A549 (cell line): ENCODE measurements at places on chromosomes 3 and 15. TPM values are rescaled to one million over a fixed set of nuclear protein-coding genes. Genes with fewer than 3 reads are reported as not detected.

DNA sequence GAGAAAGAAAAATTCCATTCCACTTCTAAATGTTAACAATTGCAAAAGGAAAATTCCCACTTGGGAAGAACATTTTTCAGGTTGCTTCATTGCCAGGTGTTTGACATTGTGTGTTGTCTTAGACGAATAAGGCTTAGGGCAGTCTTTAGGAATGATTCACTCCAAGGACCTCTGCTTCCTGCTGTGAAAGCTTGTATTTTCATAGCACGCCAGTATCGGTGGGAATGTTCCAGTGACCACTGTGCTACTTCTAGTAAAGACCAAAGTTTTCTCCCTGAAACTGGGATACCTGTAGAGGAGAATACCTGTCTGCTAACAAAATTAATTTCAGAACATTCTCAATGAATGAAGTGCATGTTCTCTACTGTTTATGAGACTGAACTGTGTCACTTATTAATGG, 64.1 kb downstream of the CDIN1 start:
- DNase-seq, result peak; percentile 5

DNA sequence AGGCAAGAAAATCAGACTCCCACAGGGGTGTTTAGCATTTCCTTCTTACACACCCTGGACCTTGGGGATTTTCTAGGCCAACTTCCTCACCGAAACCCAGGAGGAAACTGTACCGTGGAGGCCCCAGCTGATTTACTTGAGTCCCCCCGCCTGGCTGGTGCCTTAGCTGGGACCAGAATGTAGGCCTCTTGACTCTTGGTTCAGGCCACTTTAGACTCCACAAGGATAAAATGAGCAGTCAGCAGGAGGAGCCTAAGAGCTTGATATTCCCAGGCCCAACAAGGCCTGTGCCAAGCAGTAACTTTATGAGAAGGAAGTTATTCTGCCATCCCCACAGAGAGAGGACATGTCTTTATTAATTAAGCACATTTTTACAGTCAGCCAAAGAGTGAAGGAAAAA, 4.6 kb upstream of the APBA2 start:
- DNase-seq, result peak; percentile 38

DNA sequence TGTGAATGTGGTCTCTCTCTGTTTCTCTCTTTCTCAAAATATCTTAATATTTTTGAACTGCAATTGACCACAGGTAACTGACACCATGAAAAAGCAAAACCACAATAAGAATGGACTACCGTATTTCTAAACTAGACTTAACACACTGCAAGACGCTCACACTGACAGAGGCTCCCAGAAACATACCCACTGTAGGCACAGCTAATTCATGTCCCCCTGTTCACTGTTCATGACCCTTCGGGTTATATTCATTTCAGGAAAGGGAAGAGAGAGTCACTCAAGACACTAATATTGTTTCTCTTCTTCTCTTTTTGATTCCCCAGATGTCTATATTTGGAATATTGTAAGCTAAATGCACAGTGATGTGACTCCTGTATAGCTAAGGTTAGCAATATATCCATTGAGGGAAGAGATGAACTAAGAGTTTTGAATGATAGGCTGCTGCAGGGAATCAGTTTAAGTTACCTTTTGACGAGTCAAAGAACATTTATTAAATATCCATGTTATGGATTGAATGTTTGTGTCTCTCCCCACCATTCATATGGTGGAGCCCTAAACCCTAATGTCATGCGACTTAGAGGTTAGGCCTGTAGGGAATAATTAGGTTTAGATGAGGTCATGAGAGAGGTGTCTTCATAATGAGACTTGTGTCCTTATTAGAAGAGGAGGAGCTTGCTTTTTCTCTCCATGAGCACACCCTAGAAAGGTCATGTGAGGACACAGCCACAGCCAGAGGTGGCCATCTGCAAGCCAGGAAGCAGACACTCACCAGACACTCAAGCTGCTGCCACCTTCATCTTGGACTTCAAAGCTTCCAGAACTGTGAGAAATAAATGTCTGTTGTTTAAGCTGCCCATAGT, 216.6 kb upstream of the GRM7 start:
- DNase-seq, result no peak

- DNase-seq, result no peak
These were observed 339.0 kb upstream of the WNT5A start for GRCh38 chr3:55826097-55826496.

DNA sequence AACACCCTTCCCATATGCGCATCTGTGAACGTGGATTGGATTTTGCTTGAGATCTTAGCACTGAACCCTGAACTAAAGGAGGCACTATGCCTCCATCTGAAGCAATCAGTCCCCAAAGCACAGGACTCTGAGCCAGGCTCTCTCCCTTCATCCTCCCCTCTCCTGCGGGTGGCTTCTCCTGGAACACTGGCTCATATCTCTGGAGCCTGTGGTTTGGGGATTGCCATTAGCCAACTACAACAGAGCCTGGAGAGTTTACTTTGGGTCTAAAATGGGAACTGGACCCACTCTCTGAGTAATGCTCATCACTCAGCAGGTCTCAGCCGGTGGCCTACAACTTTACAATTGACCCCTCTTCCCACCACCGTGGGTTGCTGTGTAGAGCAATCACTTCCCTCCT, 190.8 kb upstream of the HES1 start:
- DNase-seq, result no peak

GRCh38 chr3:36924744-36925521, 19.9 kb downstream of the TRANK1 start:
- DNase-seq, result no peak

- DNase-seq, result no peak
These were observed 241.7 kb upstream of the ICE2 start for GRCh38 chr15:60720493-60721256.

- DNase-seq, result no peak
These were observed 9.1 kb downstream of the ZDHHC3 start for GRCh38 chr3:44966795-44967278.

GRCh38 chr3:8843347-8843746, 73.9 kb upstream of the OXTR start:
- DNase-seq, result no peak

DNA sequence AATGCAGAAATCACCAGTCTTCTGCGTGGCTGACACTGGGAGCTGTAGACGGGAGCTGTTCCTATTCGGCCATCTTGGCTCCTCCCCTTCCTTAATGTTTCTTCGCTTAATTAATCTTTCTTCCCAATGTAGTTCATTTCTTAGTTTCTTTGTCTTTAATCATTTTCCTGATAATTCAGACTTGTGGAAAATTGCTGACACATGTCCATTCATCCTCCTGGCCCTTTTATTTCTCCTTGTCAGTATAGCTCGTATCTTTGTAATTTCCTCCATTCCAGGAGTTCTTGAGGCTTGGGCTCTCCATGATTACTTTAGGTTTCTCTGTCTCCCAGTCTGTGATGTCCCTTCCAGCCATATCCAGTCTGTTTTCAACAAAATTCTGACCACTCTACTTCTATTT, 98.7 kb downstream of the UBE2E2 start:
- DNase-seq, result no peak

GRCh38 chr3:74106925-74107324, 482.2 kb upstream of the PDZRN3 start:
- DNase-seq, result no peak

- DNase-seq, result no peak
These were observed 12.8 kb downstream of the NBEAL2 start for GRCh38 chr3:46992231-46992630.

GRCh38 chr3:129278966-129279906, 566 bp downstream of the HMCES start:
- peak; percentile 22 for DNase-seq

DNA sequence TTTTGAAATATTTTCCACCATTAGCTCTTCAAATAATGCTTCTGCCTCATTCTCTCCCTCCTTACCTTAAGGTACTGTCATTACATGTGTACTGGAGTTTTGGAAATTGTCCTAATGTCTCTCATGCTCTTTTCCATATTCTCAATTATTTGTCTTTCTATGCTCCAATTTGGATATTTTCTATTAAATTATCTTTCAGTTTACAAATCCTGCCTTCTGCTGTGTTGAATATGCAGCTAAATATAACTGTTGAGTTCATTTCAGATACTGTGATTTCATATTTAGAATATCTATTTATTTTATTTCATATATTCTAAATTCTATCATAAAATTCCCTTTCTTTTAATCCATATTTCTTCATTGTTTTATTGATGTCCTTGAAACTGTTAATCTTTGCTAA, 388.0 kb upstream of the CDIN1 start:
- DNase-seq, result no peak

- DNase-seq, result no peak
These were observed 1.6 kb downstream of the SKOR1 start for GRCh38 chr15:67826717-67827561.

- DNase-seq, result no peak
These were observed 155.4 kb upstream of the GOLGA6L4 start for GRCh38 chr15:84079885-84080777.

- DNase-seq, result no peak
These were observed 159.8 kb downstream of the WNT5A start for GRCh38 chr3:55327131-55327920.

DNA sequence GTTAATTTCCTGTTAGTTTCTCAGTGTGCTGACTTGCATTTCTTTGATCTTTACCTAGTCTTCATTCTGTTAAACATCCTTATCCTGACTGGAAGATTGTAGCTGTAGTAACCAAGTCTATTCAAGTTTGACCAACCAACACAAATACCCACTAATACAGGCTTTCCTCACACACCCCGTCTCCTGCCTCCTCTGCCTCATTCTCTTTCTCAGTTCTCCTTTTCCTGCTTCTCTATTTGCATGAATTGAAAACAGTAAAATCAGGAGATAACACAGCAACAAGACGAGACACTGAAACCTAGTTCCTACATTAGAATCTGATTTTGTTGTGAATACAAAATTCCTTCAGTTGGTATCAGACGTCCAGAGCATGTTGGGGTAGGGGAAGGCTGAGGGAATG, 116.9 kb upstream of the ARPP21 start:
- no peak for DNase-seq

DNA sequence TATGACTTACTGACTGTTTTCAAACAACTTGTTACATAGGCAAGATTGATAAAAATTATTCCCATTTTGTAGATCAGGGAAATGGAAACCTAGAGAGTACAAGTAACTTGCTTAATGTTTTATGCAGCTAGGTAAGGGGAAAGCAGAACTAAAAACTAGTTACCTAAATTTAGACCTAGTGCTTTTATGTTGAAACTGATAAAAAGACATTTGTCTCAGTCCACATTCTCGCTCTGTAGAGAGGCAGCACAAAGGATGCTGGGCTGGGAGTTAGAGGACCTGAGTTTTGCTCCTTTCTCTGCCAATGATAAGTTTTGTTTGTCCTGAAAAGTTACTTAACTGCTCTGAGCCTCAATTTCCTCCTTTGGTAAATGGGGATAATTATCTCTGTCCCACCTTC, 17.4 kb downstream of the TIMP4 start:
- no peak for DNase-seq

DNA sequence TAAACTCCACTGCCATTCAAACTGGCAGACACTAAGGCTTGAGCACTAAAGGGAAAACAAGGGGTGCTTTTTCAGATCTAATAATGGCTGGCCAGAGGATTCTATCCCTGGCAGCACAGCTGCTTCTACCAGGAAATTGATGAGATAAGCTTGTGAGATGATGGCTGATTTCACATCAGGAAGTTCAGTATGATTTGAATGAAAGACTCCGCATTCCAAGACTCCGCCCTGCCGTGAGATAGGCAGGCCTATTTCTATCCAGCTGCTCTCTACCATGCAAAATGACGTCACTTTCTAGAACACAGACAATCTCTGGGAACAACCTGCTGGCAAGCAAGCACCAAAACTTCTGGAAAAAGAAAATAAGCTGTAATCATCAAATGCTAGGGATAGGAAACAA, 171.8 kb downstream of the WDR76 start:
- peak; percentile 16 for DNase-seq

DNA sequence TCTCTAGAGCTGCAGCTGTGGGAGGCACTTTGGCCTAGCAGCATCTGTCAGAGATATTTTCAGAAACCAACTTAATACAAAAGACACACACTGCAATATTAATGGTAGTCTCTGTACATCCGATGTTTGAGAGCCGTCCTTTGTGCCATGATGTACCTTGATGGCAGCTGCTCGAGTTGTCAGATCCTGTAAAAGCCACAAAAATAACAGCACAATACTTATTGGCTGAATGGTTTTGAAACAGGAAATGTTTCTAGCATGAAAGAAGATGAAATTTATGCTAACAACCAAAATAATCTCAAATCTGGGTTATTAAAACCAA, 445.5 kb upstream of the TBL1XR1 start:
- no peak for DNase-seq

GRCh38 chr3:115651087-115651486, 27.8 kb downstream of the GAP43 start:
- DNase-seq, result no peak

DNA sequence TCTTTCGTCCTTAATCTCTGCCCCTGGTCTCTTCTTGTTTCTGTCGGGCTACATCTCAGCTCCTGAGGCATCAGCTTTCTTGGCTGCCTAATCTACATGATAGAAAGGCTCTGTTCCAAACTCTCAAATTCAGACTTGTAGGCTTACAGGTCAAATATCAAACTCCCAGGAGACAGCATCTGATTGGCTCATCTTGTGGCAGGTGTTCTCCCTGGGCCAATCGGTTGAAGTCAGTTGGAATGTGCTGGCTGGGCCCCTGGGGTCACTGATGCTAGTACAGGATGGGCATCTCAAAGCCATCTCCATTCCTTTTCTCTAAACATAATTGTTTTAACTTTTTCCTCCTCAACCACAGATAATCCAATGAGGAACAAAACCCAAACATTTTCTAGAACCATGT, 198.7 kb downstream of the CNTN3 start:
- DNase-seq, result no peak

GRCh38 chr3:167863811-167864551, 128.5 kb downstream of the SERPINI1 start:
- no peak for DNase-seq

GRCh38 chr3:52795298-52795900, 803 bp downstream of the ITIH3 start:
- no peak for DNase-seq

- no peak for DNase-seq
These were observed 25.6 kb upstream of the NLGN1 start for GRCh38 chr3:173371848-173372487.

GRCh38 chr3:161072751-161073150, 32.4 kb downstream of the B3GALNT1 start:
- DNase-seq, result no peak

GRCh38 chr15:31732726-31733125, 297.6 kb upstream of the CHRNA7 start:
- no peak for DNase-seq

NANOGP8 gene
- not detected in 3 replicates for polyA plus RNA-seq

CHP1 gene
- 101 to 117 TPM (median 115 TPM) in 3 replicates for polyA plus RNA-seq

ACTRT3 gene
- 2.8 to 4.4 TPM (median 3.3 TPM) in 3 replicates for polyA plus RNA-seq

INKA1 gene
- polyA plus RNA-seq, result 0.51 to 0.75 TPM (median 0.74 TPM) in 3 replicates

HAUS2 gene
- 13.3 to 16.3 TPM (median 15.7 TPM) in 3 replicates for polyA plus RNA-seq

GJD2 gene
- not detected in 3 replicates for polyA plus RNA-seq

CFAP44 gene
- 4.0 to 4.9 TPM (median 4.5 TPM) in 3 replicates for polyA plus RNA-seq

UNC13C gene
- 0.04 TPM in 1 of 3 replicates, not detected in the others for polyA plus RNA-seq

RAD51 gene
- 14.4 to 17.2 TPM (median 16.5 TPM) in 3 replicates for polyA plus RNA-seq

GALNT15 gene
- not detected in 3 replicates for polyA plus RNA-seq

SPINK8 gene
- polyA plus RNA-seq, result not detected in 3 replicates

SERINC4 gene
- 0.04 to 0.12 TPM (median 0.04 TPM) in 3 replicates for polyA plus RNA-seq

SLC27A2 gene
- 36.0 to 45.2 TPM (median 39.7 TPM) in 3 replicates for polyA plus RNA-seq

ACAP2 gene
- 7.8 to 7.9 TPM (median 7.9 TPM) in 3 replicates for polyA plus RNA-seq

PPM1L gene
- 0.26 to 0.39 TPM (median 0.27 TPM) in 3 replicates for polyA plus RNA-seq

DCUN1D1 gene
- 17.4 to 20.3 TPM (median 20.2 TPM) in 3 replicates for polyA plus RNA-seq

NAALADL2 gene
- 0.08 to 0.35 TPM (median 0.28 TPM) in 3 replicates for polyA plus RNA-seq
